Esophagus squamous epithelium (tissue), 5 donors: ENCODE measurements at places on chromosomes 3 and 15.

DNA sequence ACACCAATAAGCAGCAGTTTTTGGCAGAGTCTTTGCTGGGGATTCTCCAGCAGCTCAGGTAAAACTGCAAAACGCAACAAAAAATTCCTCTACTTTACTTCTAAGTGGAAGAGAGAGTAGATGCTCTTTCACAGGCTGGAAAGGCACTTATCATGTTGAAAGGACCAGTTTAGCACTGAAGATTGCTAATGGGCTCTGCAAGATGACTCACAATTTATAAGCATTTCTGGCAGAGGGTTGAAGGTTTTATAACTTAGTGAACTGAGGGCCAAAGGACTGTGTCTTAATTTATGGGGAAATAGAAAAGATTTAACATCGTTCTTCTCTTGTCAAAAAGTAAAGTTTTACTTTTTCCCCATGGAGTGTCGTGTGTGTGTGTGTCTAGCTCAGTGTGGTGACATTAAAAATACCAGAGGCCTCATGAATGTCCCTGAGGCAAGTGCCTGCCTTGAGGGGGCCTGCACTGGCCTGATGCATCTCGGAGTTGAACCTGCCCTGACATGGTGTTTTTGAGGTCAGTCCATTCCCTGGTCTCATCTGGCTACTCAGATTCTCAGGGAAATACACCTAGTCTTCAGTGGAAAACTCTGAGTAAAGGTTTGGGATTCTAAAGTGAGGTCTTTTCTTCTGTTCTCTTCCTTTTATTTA is 1092.0 kb downstream of the NAALADL2 start:
- DNase-seq = no peak

GRCh38 chr3:171743327-171744157 is 66.7 kb downstream of the PLD1 start:
- DNase-seq = no peak

- DNase-seq = no peak
These were observed 37.5 kb downstream of the LPP start for GRCh38 chr3:188191460-188191859.

DNA sequence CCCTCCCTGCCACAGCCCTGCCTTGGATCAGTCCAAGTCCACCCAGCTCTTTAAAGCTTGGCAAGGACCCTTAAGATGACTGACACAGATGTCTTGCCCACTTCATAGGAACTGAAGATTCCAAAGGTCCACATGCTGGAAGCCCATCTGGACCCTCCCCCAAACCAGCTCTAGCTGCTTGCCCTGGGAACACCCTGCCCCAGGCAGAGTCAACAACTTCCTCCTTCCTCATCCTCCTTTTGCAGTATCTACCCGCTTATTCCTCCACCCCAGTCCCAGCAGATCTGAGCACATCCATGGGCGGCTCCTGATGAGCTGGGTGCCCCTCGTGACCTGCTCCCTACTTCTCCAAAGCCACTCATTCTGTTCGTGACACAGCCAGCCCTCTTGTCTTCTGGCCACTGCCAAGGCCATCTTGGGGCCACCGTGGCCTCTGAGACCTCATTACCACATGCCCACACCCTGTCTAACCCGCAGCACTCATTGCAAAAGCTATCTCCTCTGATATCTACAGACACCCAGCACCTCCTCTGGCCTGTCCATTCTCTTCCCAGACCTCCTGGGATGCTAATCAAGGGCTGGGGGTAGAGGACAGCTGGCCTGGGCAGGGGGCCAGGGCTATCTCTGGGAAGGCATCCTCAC is 2.0 kb upstream of the PFKFB4 start:
- DNase-seq = no peak

DNA sequence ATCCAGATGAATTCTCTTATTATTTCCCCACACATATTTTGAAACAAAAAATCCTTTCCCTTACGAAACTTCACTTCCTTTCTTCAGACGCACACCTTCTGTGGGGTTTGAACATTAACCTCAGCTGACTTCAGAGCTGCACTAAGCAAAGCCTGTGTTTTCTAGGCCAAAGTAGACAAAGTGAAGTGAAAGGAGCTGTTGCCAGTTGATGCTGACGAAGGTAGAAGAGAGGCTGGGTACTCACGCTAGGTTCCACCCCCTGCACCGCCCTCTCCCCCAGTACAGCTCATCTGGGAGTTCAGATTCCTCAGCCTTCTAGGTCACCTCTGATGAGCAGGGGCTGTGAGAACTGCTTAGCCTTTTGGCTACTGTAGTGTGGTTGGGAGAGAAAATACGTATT is 24.1 kb downstream of the DUT start:
- no peak for DNase-seq

DNA sequence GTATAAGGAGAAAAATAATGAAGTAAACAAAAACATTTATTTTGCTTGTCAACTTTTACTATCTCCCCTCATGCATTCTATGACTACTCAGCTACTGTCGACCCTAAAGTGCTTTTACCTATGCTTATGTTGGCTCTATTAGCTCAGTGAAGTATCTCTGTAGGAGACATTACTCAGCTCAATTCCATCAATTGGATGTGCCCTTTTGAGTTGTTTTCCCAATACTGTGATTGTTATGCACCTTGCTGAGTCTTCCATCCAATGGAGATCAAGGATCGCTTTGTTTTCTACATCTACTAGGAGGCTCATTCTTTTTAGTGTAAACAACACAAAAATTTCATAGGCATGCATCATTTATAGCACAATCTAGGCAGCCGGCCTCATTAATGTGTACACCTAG is 403.8 kb upstream of the ARL6 start:
- no peak for DNase-seq

GRCh38 chr15:94602754-94603470 is 371.6 kb downstream of the MCTP2 start:
- DNase-seq = no peak

- DNase-seq = no peak
These were observed 316.1 kb upstream of the TMCO5A start for GRCh38 chr15:37618353-37618752.
